ENCODE measurements at places on chromosomes 2 and 18.

- no peak for DNase-seq
Measured at GRCh38 chr2:167592441-167592840, 655.0 kb downstream of the STK39 start.

GRCh38 chr2:158828378-158829164 is 33.5 kb downstream of the DAPL1 start:
- DNase-seq: no peak

DNA sequence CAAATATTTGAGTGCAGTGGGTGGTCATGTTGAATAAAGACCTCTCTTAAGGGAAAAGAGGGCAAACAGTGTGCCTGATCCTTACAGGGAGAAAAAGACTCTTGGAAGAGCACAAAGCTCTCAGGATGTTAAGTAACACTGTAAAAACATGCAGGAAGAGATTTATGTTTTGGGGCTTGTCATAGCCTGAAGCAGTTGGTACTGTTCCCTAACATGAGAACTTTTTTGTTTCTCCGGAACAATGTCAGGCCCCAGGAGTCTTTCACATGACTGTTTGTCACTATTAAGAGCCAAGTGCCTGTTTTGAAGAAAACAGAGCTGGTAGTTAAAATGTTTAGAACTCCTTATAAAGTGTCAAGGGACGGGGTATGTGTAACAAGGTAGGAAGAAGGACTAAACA is 83.7 kb upstream of the B3GNT2 start:
- no peak for DNase-seq

DNA sequence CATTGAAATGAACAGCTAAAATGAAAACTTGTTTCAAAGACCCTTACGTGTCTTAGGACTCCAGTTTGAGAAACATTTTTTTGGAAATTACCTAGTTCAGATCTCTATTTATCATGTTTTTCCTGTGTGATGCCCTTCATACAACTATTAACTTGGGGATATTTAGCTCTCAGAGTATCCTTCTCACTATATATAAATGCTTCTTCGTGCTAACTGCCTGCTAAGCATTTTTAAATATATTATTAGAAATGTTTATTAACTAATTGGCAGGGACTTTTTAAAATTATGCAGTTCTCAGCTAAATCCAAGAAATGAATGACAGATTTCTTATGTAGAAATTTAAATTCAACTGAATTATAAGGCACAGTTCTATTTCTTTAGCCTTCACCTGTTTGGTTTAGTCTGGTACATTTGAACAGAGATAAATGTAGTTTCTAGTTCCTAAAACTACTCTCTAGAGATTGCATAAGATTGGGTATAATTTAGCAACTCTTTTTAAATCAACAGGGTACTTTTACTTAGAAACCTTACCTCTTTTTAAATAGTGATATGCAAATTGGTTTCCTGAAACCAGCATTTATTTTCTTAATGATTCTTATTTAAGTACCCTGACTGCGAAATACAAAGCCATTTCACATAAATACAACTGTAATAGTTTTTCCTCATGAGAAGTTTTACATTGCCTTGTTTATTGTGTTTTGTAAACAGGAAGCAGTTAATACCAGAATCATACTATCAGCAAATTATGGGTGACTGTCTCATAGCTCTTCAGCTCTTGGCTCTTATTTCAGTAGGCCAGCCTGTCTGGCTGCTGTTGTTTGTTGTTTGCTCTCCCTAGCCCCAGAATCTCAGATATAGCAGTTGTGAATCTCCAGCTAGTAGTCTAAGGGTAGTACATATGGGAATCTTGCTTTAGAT is 140.7 kb downstream of the PTRHD1 start:
- no peak for DNase-seq

- no peak for DNase-seq
Measured at GRCh38 chr2:197075281-197075680, 148.8 kb upstream of the PGAP1 start.

DNA sequence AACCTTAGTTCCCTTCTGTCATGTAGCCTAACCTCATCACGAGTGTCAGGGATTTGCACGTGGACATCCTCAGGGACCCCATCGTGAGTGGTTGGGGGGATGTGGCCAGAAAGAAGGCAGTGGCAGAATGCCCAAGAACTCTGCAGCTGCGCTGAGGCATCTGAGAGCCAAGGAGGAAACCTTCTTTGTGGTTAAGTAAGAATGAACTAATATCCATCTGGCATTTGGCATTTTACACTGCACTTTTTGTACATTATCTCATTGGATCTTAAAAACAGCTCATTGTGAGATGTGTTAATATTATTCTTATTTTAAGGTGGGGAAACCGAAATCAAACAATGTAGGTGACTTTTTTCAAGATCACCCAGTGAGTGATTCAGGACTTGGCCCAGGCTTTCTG is 32.6 kb upstream of the APCDD1 start:
- no peak for DNase-seq

DNA sequence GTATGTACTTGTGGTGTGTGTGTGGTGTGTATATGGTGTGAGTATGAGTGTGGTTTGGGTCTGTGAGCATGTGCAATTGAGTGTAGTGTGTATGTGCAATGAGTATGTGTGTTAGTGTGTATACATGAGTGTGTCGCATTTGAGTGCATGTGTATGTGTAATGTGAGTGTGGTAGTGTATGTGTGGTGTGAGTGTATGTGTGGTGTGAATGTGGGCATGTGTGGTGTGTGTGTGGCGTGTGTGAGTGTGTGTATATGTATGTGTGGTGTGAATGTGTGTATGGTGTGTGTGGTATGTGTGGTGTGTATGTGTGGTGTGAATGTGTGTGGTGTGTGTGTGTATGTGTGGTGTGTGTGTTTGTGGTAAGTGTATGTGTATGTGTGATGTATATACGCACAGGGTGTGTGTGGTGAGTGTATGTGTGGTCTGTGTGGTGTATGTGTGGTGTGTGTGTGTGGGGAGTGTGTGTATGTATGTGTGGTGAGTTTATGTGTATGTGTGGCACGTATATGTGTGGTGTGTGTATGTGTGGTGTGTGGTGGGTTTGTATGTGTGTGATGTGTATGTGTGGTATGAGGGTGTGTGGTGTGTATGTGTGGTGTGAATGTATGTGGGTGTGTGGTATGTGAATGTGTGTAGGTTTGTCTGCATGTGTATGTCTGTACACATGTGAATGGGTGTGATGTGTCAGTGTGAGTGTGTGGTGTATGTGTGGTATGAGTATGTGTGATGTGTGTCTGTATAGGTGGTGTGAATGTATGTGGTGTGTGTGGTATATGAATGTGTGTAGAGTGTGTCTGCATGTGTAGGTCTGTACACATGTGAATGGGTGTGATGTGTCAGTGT is 123.4 kb downstream of the DOCK10 start:
- no peak for DNase-seq

DNA sequence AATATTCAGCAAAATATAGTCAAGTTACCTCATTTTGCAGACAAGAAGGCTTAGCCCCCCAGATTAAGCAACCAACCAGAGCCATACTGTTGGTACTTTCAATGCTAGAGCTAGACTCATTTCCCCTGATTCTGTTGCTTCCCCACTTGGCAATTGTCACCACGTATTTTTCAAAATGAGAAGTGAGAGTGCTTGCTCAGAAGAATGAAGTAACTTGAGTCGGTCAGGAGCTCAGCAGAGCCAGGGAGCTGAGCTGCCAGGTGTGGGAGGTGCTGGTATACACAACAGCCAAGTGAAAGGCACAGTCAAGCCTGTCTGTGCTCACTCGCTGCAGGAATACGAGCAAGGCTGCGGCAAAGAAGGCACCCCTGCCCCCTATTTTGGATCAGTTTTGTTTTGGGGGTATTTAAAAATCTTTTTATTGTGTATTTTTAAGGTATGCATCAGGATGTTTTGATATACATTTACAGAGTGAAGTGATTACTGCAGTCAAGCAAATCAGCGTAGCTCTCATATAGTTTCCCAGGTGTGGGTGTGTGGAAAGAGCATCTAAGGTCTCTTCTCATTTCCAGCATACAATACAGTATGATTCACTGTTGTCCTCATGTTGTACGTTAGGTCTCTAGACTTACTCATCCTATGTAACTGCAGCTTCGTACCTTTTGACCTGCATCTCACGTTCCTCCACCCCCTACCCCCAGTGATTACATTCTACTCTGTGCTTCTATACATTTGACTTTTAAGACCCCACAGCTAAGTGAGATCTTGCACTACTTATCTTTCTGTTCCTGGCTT is 62.4 kb downstream of the MRPS9 start:
- no peak for DNase-seq

DNA sequence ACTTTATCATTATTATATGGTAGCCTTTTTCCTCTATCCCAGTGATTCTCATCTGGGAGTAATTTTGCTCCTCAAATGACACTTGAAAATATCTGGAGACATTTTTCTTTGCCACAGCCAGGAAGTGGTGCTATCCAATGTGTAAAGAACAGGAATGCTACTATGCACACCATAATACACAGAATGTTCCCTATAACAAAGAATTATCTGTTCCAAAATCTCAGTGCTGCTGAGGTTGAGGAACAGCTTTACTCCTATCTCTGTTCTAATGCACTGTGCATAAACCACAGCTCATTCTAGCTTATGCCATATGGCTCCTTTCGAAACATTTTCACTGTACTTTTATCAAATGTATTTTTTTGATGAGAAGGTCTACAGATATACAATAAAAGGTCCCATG is 1231.2 kb upstream of the CELF4 start:
- no peak for DNase-seq

GRCh38 chr2:98910349-98911125 is 25.5 kb downstream of the CRACDL start:
- no peak for DNase-seq

GRCh38 chr18:79056827-79057367 is 12.3 kb upstream of the ATP9B start:
- no peak for DNase-seq

DNA sequence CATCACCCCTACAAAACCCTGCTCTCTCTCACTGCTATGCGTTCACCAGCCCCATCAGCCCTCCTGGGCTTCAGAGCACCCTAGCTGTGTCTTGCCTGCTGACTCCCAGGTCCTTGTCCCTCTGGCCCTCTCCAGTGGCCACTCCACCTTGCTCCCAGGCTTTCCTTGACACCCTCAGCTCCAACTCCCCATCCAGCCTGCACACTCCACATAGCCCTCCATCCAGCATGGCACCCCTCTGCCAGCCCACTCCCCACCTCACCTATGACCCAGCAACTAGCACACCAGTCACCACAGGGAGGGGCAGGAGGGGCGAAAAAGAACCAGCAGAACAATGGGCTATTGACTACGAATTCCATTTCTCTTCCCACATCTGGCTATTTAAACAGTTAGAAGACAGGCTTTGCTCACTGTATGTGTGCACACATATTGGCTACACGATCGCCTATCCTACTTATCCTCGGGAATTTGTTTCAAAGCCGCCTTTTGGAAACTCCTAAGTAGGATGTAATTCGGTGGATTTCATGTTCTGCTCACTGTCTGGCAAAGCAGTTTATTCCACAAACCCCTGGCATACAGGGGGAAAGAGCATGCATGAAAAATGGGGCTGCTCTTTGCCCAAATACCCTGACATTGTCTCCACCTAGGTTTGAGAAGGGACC is 195.3 kb downstream of the SMAD2 start:
- no peak for DNase-seq

GRCh38 chr2:83901317-83901716 is 557.8 kb downstream of the SUCLG1 start:
- no peak for DNase-seq

- DNase-seq: no peak
Measured at GRCh38 chr18:58515175-58515775, 113.6 kb downstream of the ALPK2 start.

- no peak for DNase-seq
Measured at GRCh38 chr18:24072743-24073142, 58.2 kb downstream of the TTC39C start.

GRCh38 chr2:238023608-238024007 is 37.2 kb upstream of the SCLY start:
- no peak for DNase-seq

DNA sequence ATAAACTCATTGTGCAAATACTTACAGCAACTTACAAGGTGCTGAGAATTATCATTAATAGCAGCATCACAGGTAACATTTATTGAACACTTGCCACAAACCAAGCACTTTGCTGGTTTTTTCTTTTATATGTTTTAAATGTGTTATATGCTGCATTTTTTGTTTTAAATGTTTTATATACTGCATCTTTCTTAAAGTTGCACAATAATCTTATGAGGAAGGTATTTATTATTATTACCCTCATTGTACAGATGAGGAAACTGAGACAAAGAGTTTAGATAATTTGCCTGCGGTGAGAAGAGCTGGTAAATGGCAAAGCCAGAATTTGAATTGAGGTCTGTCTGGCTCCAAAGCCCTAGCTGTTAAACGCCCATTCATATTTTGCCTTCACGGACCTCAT is 52.2 kb upstream of the RIOK3 start:
- DNase-seq: no peak

GRCh38 chr2:138042311-138042710 is 78.0 kb downstream of the HNMT start:
- no peak for DNase-seq

DNA sequence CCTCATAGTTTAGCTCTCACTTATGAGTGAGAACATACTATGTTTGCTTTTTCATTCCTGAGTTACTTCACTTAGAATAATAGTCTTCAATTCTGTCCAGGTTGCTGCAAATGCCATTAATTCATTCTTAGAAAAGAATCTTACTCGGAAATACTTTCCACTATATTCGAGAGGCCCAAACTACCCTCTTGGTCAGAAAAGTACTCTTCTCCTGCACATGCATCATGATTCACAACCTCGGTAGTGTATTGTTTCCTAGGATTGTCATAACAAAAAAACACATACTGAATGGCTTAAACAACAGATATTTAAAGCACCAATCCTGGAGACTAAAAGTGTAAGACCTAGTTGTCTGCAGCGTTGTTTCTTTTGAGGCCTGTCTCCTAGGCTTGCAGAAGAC is 364.0 kb upstream of the SLC14A2 start:
- no peak for DNase-seq

- DNase-seq: no peak
Measured at GRCh38 chr2:68411397-68412126, 46.5 kb downstream of the PLEK start.

GRCh38 chr18:57802213-57803102 is 657 bp downstream of the ATP8B1 start:
- DNase-seq: no peak

DNA sequence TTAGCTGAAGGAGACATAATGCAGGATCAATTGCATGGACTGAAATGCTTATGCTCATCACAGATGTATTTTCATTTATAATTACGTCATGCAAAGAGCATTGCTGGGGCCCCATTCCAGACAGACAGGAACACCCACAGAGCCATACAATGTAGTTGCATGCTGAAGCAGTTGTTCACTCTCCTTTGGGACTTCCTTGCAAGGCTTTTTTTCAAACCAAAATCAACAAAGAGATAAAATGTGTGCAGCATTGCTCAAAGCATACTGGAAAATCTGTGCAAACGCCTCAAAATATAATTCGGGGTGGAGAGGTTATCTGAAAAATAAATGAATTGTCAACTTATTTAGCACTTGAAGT is 463.2 kb downstream of the CDH2 start:
- DNase-seq: no peak

- no peak for DNase-seq
Measured at GRCh38 chr18:49476664-49477411, 10.2 kb downstream of the C18orf32 start.

- DNase-seq: no peak
Measured at GRCh38 chr2:170047331-170048065, 130.4 kb upstream of the MYO3B start.

Measured in GOT3 (cell line).